Fibroblast of skin of right biceps (primary cell): ENCODE measurements at places on chromosomes 13 and 19.

DNA sequence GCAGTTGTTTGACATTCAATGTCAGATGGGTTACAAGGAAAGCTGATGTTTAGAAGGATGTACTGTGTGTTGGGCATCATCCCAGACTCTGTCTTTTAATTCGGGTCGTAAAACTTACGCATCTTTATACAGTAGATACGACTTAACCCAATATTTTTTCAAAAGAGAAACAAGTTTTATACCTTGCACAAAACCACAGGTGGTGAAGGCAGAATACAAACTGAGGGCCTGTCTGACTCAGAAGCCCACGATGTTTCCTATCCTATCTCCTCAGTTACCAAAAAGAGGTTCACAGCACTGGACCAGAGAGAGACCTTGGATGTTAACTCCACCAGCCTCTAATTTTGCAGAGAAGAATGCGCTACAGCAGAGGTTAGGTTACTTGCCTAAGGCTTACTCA lies 477.0 kb downstream of the FOXO1 start:
- DNase-seq, result no peak

- peak; percentile 49 for DNase-seq
These were observed 363.9 kb downstream of the MYO16 start for GRCh38 chr13:108993346-108993745.

DNA sequence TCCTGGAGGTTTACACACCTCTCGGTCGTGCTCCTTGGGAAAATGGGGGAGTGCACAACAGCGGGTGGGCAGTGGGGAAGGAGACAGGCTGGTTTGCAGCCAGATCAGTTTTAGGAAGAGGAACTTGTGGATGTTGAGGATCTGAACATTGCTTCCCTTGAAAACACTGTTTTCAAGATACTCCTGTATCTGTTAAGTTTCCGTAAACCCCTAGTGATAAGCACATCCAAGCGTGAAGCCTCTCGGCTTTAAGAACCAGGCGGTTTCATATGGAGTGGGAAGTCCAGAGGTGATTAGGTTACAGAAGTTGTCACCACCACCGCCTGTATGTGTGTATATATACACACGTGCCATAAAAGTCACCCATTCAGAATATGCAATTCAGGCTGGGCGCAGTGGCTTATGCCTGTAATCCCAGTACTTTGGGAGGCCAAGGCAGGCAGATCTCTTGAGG lies 47.4 kb downstream of the SIPA1L3 start:
- DNase-seq, result no peak

DNA sequence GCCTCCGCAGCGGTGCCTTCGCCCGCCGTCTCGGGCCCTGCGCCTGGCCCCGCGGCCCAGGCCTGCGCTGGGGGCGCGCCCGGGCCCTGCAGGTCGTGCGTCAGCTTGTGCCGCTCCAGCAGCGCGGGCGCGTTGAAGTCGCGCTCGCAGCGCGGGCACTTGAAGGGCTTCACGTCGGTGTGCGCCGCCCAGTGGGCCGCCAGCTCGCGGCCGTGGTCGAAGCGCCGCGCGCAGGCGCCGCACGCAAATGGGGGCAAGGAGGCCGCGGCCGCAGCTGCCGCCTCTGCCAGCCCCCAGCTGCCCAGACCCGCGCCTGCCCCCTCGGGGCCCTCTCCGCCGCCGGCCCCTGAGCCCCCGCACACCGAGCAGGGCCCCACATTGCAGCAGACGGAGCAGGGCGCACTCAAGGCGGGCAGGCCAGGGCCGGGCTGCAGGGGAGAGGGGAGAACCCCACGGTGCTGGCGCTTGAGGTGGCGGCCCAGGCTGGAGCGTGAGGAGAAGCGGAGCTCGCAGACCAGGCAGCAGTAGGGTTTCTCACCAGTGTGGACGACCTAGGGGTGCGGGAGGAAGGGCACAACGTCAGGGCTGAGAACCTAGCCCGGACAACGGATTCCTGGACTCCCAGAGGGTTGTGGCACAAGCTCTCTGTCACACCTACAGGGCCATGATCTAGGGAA lies 6.1 kb downstream of the FIZ1 start:
- DNase-seq, result no peak

GRCh38 chr19:46915386-46915785 lies 54.6 kb downstream of the ARHGAP35 start:
- no peak for DNase-seq

GRCh38 chr13:105336706-105337576 lies 1198.5 kb downstream of the EFNB2 start:
- DNase-seq, result peak; percentile 75

- no peak for DNase-seq
These were observed 719.7 kb upstream of the MIR17HG start for GRCh38 chr13:90627813-90628212.

DNA sequence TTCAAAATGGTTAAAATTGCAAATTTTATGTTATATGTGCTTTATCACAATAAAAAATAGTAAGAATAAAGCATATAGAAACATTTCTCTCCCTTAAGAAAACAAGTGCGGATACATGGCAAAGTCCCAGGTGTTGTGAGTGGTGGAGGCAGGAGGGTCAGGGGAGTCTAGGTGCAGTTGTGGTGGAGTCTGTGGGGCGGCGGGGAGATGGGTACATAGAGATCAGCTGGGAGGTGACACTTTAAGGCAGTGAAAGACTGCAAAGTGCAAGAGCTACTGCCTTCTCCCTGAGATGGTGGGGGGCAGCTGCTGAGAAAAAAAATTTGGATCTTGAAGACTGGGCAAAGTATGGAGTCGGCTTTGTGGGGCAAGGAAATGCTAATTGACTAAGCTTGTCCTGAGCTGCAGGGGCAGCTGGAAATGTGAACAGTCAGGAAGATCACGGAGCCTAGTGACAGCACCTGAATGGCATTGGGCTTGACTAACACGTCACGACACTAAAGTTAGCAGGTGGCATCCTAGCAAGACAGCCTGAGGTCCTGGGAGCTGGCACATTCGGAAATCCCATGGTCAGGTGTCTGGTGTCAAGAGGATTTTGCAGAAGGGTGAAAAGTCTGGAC lies 72.9 kb upstream of the IRS2 start:
- DNase-seq, result no peak

GRCh38 chr13:112716841-112717520 lies 27.1 kb downstream of the ATP11A start:
- DNase-seq, result no peak

DNA sequence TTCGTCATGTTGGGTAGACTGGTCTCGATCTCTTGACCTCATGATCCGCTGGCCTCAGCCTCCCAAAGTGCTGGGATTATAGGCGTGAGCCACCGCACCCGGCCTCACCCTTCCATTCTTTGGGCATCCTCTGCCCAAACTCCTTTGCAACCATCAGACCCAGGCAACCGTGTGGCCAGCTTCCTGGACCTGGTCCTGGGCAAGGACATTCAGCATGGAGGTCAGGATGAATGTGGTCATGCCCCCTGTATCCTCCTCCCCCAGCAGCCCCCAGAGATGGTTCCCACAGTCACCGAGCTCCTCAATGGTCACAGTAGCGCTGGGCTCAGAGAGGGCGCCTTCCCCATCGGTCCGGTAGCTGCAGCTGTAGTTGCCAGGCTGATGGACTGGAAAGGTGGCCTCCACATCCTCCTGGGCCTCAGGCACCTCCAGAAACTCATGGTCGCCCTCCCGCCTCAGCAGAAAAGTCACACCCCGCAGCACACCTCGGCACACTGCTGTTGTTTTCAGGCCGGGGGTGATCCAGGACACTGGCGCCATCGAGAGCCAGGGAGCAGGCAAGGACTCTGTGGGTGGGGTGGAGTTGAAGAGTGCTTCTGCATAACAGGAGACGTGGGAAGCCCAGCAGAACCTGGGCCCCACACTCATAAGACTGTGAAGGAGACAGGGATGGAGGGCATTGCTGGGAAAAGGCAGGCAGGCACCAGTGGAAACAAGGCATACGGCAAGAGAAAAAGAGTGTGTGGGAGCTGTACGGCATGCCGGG lies 1.1 kb downstream of the A1BG start:
- no peak for DNase-seq
